Mesothelial cell of epicardium (in vitro differentiated cells): ENCODE measurements at places on chromosomes 12 and 14. TPM values are rescaled to one million over a fixed set of nuclear protein-coding genes. Genes with fewer than 3 reads are reported as not detected.
A peak's percentile ranks its signal among the peaks of the same experiment; 100 is the strongest.

MAP1LC3B2 gene
- total RNA-seq, result 4.5 to 7.1 TPM (median 5.4 TPM) in 3 replicates

TROAP gene
- total RNA-seq, result 29.5 to 30.8 TPM (median 29.8 TPM) in 3 replicates

RNASE7 gene
- 0.29 to 0.66 TPM (median 0.34 TPM) in 3 replicates for total RNA-seq

SBNO1 gene
- total RNA-seq, result 35.0 to 38.0 TPM (median 36.2 TPM) in 3 replicates

NPFF gene
- total RNA-seq, result not detected in 3 replicates

- H3K4me1 ChIP-seq, result peaks cover 12% of the 10 kb centered on the region
- no peak overlapping the region for H3K27ac ChIP-seq
- no peak overlapping the region for H3K4me3 ChIP-seq
- DNase-seq, result peak; percentile 55
These were observed 116.3 kb downstream of the GLT1D1 start for GRCh38 chr12:128969480-128970055.

- H3K27me3 ChIP-seq, result peaks cover 4% of the 10 kb centered on the region
- no peaks in the 10 kb centered on the region for H3K36me3 ChIP-seq
- peaks cover 23% of the 10 kb centered on the region for H3K4me1 ChIP-seq
- H3K27ac ChIP-seq, result no peak overlapping the region
These were observed 56.9 kb upstream of the MAP1LC3B2 start for GRCh38 chr12:116502141-116502725.

DNA sequence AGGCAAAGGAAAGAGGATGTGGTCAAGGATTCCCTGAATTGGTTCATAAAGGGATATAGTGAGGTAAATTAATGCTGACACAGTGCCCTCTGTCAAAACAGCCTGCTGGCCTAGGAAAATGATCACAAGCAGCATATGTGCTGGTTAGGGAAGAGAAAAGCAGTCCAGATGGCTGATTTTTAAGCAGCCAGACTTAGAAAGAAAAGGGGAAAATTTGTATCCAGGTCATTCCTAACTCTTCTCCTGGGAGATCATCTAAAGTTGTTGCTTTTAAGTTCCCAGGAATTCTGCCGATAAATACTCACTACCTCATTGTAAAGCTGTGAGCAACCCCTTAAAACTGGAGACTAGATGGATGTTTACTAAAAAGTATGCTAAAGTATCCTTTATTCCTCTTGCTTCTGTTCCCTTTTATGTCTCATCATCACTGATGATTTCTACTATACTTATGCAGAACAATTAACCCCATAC lies 46.4 kb upstream of the CNOT2 start:
- no peaks in the 10 kb centered on the region for H3K27me3 ChIP-seq
- H3K4me3 ChIP-seq, result no peak overlapping the region
- no peaks in the 10 kb centered on the region for H3K36me3 ChIP-seq
- DNase-seq, result no peak

DNA sequence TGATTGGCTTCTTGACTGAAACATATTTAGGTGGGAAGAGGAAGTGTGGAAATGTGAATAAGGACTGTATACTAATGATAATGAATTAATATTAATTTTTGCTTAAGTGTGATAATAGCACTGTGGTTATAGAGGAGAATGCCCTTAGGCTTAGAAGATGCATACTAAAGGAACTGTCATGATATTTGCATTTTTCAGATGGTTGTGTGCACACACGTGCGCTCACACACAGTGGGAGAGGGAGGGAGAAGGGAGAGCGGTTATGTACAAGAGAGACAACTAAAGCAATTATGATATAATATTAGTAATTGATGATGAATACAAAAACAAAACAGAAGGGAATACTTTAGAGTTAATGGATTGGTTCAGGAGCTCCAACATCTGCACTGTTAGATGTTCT lies 54.2 kb downstream of the RCOR1 start:
- peaks cover 1% of the 10 kb centered on the region for H3K36me3 ChIP-seq
- peaks cover 18% of the 10 kb centered on the region for H3K4me1 ChIP-seq
- H3K27ac ChIP-seq, result no peak overlapping the region
- no peaks in the 10 kb centered on the region for H3K27me3 ChIP-seq
- no peak for DNase-seq
- no peak overlapping the region for H3K4me3 ChIP-seq

- H3K4me3 ChIP-seq, result no peak overlapping the region
- H3K27ac ChIP-seq, result no peak overlapping the region
- peaks cover 12% of the 10 kb centered on the region for H3K4me1 ChIP-seq
- no peaks in the 10 kb centered on the region for H3K36me3 ChIP-seq
These were observed 119.9 kb upstream of the OVCH1 start for GRCh38 chr12:29617407-29617803.

DNA sequence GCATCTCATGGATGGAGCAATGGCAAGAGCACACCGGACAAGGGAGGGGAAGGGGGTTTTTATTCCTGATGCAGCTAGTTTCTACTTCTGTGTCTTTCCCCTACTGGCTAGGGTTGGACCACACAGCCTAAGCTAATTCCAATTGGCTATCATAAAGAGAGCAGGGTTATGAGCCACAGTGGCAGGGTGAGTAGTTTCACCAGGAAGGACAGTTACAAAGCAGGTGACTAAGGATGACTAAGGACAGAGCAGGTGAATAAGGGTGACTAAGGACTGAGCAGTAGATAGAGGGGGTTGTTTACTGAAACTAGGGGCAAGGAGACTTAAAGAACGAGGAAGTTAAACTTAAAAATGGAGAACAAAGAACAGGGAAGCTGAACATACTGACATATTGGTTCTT lies 321.4 kb upstream of the SEL1L start:
- no peak overlapping the region for H3K4me3 ChIP-seq
- peaks cover 7% of the 10 kb centered on the region for H3K36me3 ChIP-seq
- H3K4me1 ChIP-seq, result no peaks in the 10 kb centered on the region
- no peaks in the 10 kb centered on the region for H3K27me3 ChIP-seq
- H3K27ac ChIP-seq, result no peak overlapping the region
- DNase-seq, result no peak

DNA sequence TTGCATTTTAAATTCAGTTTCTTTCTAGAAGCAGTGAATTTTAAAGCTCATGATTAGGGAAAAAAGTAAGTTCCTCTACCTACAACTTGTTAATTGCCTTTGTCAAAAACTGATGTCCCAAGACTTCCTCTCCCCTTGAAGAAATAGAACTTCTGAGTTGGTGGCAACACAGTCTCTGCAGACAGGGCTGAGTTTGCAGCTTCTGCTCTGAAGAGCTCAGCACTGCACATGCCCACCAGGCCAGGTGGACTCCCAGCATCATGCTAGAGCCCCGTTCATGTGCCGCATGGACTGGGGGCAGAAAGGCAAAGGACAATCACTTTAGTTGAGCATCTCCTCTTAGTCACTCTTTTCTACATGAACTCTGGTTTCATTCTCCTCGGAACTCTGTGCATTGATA lies 620.1 kb downstream of the VRK1 start:
- H3K4me3 ChIP-seq, result no peak overlapping the region
- peaks cover 19% of the 10 kb centered on the region for H3K27me3 ChIP-seq
- DNase-seq, result no peak
- no peaks in the 10 kb centered on the region for H3K36me3 ChIP-seq

DNA sequence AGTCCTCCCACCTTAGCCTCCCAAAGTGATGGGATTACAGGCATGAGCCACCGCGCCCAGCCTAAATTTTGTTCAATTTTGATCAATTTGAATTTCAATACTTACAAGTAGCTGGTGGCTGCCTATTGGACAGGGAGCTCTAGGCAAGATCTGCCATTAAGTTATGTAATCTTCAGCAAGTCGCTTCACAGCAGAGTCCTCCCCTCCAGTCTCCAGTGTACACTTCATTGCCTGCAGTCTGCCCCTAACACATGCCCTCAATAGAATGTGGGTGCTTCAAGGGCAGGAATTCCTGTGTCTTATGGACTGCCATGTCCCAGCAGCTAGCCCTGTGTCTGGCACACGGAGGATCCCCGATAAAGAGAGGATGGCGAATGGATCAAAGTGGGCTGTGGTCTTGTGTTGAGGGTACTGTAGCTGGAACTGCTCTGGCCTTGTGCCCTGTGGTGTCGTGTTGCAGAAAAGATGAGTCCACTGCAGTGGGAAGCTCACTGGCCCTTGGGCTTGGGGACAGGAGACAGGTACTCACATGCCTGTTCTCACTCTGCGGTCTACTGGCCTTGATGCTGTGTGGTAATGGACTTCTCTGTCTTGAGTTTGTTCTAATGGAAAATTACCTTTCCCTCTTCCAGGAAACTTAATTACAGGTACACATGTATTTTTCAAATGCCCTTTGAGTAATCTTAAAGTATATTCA lies 67.6 kb downstream of the TECPR2 start:
- peaks cover 4% of the 10 kb centered on the region for H3K4me1 ChIP-seq
- DNase-seq, result no peak
- no peak overlapping the region for H3K4me3 ChIP-seq
- H3K36me3 ChIP-seq, result peaks cover 21% of the 10 kb centered on the region

DNA sequence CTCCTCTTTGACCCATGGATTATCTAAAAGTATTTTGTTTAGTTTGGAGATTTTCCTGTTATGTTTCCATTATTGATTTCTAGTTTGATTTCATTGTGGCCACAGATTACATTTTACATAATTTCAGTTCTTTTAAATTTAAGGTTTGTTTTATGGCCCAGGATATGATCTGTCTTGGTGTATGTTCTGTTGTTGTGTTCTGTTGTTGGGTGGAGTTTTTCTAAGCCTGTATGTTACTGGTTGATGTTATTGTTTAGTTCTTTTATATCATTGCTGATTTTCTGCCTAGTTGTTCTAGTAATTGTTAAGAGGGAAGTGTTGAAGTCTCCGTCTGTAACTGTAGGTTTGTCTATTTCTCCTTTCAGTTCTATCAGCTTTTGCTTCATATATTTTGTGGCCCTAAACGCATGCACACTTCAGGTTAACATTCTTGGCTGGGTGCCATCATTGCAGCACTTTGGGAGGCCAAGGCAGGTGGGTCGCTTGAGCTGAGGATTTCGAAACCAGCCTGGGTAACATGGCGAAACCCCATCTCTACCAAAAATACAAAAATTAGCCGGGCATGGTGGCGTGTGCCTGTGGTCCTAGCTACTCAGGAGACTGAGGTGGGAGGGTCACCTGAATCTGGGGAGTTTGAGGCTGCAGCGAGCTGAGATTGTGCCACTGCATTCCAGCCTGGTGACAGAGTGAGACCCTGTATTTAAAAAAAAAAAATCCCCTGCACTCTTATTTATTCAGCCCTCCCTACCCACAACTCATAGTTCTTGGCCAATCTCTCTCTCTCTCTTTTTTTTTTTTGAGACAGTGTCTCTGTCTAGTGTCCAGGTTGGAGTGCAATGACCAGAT lies 28.1 kb upstream of the CFL2 start:
- no peaks in the 10 kb centered on the region for H3K27me3 ChIP-seq
- H3K4me3 ChIP-seq, result no peak overlapping the region
- H3K27ac ChIP-seq, result no peak overlapping the region
- H3K36me3 ChIP-seq, result no peaks in the 10 kb centered on the region
- H3K4me1 ChIP-seq, result peaks cover 5% of the 10 kb centered on the region

DNA sequence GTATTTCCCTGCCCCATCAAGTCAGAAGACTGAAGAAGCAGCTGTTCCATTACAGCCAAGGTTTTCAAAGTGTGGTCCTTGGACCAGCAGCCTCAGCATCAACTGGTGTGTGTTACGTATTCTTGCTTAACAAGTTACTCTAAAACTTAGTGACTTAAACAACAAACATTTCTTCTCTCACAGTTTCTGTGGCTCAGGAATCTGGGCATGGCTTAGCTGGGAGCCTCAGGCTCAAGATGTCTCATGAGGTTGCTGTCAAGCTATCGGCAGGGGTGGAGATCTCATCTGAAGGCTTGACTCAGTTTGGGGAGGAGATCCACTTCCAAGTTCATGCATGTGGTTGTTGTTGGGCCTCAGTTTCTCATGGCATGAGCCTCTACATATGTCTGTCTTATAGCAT lies 174.5 kb downstream of the KTN1 start:
- H3K27ac ChIP-seq, result no peak overlapping the region
- no peaks in the 10 kb centered on the region for H3K27me3 ChIP-seq
- H3K36me3 ChIP-seq, result no peaks in the 10 kb centered on the region
- no peak overlapping the region for H3K4me3 ChIP-seq
- peaks cover 39% of the 10 kb centered on the region for H3K4me1 ChIP-seq

- H3K4me1 ChIP-seq, result peaks cover 65% of the 10 kb centered on the region
These were observed 60.0 kb downstream of the NCOR2 start for GRCh38 chr12:124507188-124508109.

DNA sequence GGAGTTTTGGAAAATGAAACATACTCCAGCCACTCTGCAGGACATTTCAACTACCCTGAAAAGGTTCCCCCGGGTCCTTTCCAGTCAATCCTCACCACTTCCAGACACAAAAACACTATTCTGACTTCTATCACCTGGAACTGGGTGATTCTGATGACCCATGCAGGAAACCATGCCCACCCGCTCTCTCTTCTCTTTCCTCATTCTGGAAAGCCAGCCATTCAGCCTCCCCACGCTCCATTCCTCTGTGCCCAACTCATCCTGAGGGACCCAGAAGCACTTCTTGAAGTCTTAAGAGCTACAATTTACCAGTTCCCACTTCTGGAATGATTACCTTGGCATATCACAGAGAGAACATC lies 3.2 kb downstream of the CCDC88C start:
- no peaks in the 10 kb centered on the region for H3K36me3 ChIP-seq
- peaks cover 49% of the 10 kb centered on the region for H3K4me1 ChIP-seq
- no peak overlapping the region for H3K4me3 ChIP-seq
- no peak overlapping the region for H3K27ac ChIP-seq
